NT2/D1 (cell line): ENCODE measurements at places on chromosomes 5 and 9.

DNA sequence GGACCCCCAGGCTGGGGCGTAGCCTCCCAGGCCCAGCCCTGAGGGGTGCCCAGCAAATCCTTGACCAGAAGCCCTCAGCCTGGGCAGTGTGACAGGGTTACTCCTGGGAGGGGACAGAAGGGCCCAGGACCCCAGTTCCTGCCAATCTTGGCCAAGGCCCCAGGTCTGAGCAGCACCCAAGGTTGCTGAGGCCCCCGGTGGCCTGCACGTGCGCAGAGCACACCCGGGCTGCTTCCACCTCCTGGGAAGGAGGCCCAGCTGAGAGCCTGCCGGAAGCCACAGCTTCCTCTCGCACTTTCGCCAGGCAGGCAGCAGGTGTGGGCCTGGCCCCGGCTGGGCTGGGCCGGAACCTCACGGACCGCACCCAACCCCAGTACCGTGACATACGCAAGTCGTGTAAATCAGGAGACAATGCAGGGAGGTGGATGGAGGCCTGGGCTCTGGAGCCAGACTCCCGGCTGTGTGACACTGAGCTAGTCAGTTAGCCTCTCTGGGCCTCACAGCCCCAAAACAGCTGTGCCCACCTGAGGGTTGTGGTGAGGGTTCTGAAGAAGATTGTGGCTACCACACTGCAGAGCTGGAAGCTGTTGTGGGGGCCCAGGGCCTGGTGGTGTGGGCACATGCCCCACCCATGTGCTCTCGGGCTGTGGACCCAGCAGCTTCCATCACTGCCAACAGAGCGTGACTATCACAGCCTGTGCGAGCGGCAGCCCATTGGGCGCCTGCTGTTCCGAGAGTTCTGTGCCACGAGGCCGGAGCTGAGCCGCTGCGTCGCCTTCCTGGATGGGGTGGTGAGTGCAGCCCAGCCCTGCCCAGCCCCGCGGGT is 5.1 kb downstream of the GRK6 start:
- DNase-seq, result no peak

DNA sequence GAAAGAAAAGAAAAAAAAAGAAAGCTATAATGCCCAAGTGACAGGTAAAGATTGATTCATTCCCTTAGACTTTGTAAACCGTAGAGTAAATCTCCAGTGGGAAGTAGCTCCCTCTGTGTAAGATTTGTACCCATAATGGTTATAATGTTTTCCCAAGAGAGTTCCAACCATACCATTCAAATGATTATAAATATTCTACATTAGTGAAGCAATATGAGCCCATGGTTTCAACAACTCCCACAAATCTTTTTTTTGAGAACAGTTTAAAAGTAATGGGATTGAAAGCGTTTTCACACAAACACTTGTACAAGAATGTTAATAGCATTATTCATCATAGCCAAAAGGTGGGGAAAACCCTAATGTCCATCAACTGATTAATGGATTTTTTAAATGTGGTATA is 58.0 kb downstream of the GRAMD2B start:
- DNase-seq, result no peak

- no peak for DNase-seq
Observed at GRCh38 chr5:169296419-169297143, 4.4 kb downstream of the SLIT3 start.

GRCh38 chr5:112338681-112339337 is 80.3 kb downstream of the EPB41L4A start:
- DNase-seq, result no peak

DNA sequence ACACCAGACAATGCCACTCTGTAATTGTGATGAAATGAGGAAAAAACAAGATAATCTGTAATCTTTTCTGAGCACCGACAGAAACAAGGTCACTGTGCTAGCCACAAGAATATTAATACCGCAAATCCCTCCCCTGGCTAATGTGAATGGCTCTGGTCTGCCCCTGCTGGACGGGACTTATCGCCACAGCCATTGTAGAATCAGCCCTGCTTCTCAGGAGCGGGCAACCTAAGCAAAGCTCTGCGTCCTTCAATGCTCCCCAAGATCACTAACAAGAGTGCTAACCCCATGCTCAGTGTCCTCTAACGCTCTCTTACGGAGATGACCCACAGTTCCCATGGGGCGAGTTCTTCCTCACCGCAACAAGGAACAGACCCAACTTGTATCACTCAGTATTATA is 42.7 kb downstream of the OR2V1 start:
- DNase-seq, result no peak

DNA sequence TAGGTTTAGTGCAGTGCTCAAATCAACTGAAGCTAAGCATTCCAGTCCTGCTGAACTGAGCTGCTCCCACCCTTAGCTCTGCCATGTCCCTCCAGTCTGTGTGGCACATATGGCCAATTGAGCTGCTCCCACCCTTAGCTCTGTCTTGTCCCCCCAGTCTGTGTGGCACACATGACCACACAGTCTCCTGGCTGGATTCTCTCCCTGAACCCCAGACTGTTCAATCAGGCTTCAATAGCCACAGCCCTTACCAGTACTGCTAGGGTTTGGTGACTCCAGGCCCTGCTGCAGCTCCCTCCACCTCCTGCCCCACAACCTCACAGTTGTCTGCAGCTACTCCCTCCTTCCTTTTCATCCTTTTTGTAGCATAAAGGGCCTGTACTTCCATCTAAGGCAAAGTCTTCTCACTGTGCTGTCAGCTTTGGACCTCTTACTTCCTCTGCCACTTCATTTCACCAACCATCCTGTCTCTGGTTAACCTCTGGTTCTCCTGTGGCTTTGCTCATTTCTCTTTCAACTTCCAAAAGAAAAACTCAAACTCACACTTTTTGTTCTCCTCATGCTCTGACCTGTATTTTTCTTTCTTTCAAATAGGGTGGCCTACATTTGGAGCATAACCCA is 50.8 kb downstream of the ADAMTS12 start:
- DNase-seq, result no peak

GRCh38 chr9:4927701-4928100 is 57.4 kb upstream of the JAK2 start:
- no peak for DNase-seq

DNA sequence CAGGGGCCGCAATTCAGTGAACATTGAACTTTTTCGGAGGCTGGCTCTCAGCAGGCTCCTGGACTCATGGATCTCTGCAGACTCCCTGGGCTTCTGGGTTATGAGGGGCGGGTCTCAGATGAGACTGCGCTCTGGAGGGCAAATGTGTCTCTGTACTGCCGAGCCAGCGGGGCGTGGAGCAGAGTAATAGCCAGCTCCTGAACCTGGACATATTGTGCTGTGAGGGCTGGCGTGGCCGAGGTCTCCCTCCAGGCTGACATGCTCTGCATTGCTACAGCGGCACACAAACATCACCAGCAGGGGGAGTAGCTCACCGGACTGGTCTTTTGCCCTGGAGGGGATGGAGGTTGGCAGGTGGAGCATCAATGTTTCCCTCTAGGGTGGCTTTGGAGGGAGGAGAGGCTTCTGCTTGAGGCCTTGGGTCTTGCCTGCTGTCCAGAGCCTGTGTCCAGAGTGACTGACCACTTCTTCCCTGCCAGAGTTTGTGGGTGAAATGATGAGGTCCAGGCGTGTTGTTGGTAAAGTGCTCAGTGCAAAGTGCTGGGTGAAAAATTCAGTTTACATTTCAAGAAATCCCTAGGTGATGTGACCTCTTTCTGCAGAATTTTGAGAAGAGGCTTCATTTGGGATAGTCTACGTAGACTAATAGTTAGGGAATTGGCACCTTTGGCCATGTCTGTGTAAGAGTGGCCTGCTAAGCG is 10.9 kb upstream of the GADD45G start:
- peak; percentile 58 for DNase-seq

DNA sequence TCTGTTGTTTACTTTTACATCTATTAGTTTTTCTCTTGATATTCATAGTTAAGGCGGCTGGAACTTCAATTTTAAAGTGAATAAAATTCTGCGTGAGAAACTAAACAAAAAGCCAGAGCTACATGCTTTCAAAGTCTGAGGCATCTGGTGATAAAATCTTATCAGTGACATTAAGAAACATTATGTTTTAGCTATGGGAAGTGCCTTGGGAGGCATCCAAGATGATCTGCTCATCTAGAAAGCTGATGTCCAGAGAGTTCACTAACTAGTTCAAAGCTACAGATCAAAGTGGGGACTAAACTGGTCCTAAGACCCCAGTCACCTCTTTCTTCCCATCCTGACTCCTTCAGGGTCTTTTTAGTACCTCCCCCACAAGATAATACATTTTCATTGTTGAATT is 37.2 kb downstream of the MRPS27 start:
- no peak for DNase-seq

DNA sequence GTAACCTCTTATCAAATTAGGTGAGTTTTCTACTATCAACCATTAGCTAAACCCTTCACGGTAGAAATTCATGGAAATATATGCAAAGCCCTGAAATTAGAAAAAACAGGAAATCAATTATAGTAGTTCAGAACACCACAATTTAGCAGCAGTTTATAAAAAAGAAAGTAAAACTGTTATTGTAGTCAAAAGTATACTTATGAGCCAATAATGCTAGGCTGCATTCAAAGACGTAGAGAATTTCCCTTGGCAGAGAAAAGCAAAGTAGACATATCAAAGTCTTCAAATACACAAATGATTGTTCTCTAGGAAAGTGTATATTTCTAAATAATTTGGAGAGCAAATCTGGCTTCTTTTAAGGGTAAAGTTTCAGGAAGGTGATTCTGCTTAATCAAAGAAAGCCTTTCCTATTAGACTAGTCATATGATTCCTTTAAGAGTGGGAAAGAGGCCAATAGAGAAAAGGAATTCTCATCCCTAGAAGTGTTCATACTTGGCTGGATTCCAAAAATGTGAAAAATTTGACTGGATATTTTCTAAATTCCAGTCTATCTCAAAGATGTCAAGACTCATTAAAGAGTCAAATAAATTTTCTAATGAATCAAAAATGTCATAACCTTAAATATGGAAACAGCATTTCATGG is 185.5 kb downstream of the SMC2 start:
- no peak for DNase-seq

GRCh38 chr9:17509701-17510100 is 69.2 kb upstream of the SH3GL2 start:
- peak; percentile 5 for DNase-seq
